ENCODE measurements at places on chromosomes 2 and 18.

DNA sequence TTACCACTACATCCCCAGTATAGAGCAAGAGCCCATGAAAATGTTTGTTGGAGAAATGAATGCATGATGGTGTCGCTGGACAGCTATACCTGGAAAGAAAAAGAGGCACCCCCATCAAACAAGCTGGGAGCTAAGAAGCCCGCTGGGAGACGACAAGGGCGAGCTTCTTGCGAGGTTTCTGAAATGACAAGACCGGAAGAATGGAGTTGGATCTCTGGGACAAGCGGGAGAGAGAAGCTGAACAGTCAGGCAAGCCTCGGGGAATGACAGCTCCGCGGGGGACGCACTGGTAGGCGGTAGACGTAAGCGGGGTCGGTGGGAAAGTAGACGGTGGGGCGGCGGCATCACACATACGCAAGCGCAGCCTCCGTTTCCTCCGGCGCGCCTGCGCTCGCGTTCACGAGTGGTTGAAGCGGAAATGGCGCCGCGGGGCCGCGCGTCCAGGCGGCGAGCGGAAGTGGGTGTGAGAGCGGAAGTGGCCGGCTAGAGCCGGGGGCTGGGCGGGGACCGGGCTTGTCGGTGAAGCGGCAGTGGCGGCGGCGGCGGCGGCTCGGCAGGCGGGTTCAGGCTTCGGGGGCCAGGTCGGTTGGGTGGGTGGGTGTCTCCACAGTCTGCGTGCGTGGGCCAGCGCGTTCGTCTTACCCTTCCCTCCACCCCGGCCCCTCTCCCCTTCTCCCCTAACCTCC is at the start of gene ARPC2:
Gene ARPC2 (plus strand): TSS at position 516 of the 686 bp plus-strand sequence. CDS start 282 bp downstream, outside the sequence.
- peak; percentile 96 for DNase-seq

- DNase-seq, result no peak
These were observed 27.8 kb upstream of the ICOS start for GRCh38 chr2:203908797-203909185.

GRCh38 chr2:41540272-41540998 is 507.4 kb upstream of the PKDCC start:
- no peak for DNase-seq

DNA sequence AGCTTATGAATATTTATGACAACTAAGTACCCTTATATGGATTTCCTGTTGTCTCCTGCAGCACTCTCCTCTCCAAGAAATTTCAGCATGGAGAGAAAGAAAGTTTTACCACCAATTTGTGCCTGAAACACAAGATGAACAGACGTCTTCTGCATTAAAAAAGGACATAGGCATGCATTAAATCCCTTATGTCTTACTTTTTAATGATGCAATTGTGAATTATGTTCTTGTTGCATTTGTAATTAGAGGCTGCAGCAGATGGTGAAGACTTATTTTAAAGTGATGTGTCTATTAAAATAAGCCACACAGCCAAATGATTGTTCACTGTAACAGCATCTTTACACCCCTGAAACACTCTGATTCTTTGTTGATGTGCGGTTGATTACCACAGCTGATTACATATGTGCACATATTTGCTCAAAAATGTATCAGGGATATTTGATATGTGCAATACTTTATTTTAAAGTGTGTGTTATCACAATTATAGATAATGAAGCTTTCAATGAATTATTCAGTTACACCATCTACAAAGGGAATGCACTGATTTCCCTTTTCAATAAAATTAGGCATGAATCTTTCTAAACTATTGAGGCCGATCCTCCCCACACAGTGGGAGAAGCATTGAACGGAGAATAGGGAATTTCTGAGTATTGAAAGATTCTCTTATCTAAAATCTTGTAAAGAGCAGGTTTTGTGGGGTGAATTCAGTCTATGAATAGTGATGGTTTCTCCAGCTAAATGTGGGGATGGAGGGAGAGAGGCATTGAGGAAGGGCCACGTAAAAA is 585.1 kb downstream of the SLC4A3 start:
- no peak for DNase-seq

DNA sequence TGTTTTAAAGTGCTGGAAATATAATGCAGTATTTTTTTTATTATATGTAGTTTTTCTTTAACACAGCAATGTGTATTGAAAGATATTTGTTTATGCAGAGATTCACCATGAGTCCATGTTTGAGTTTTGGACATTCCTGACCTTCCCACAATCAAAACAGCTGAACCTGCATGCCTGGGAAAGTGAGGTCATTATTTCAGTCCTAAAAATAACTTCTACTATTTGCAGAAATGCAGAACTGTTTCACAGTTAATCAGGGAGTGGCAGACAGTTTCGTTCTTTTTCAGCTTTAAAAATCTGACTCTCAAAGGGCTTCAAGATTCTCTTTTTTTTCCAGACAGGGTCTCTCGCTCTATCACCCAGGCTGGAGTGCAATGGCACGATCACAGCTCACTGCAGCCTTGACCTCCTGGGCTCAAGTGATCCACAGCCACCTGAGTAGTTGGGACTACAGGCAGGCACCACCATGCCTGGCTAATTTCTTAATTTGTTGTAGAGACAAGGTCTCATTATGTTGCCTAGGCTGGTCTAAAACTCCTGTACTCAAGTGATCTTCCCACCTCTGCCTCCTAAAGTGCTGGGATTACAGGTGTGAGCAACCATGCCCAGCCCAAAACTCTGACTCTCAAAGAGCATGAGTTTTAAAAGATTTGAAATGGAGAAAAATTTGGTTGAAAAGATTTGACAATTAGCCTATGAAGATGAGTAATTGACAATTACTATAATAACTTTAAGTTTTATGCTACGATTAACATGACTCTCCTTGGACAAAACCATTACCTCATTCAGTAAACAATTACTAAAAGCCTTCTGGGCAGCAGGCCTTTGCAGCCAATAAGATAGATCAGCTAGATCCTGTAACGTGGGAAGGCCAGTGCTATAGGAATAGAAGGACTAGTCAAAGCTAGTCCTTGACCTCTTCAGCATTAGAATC is 5.0 kb upstream of the MYL12B start:
- no peak for DNase-seq

- DNase-seq, result no peak
These were observed 1.7 kb downstream of the MSL3B start for GRCh38 chr2:233866479-233866878.

GRCh38 chr2:204726831-204727230 is 181.6 kb downstream of the PARD3B start:
- no peak for DNase-seq

GRCh38 chr18:58520969-58521368 is 107.9 kb downstream of the ALPK2 start:
- no peak for DNase-seq

GRCh38 chr2:215843579-215843978 is 169.8 kb downstream of the MREG start:
- DNase-seq, result no peak

Data from activated CD8-positive, alpha-beta memory T cell treated with anti-CD3 and anti-CD28 coated beads, Interleukin-2, amount 10 ng/mL, durations not matched to agents 7 days and 5 days (primary cell).